Activated T-helper 1 cell treated with Interleukin-2 at 50 U/mL for 16 hours (primary cell): ENCODE measurements at places on chromosomes 6 and 20.

DNA sequence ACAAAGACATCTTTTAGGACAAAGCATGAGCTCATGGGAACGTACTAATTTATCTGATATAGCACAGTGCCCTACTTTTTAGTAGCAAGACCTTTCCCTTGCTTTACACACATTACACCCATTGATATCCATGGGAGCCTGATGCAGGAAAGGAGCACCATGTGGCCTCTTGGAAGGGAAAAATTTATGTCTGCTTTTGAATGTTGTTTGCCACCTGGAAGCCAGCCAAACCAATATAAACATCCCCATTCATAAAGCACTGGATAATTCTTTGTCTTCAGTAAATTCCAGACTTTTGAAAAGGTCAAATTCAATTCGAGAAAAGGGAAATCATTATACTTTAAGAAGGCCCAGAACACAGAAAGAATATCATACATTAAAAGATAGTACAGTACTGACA is 152.3 kb upstream of the BEND6 start:
- no peak for DNase-seq

- DNase-seq, result no peak
These were observed 62.8 kb upstream of the GTSF1L start for GRCh38 chr20:43789593-43789992.

- DNase-seq, result no peak
These were observed 39.8 kb downstream of the SRSF3 start for GRCh38 chr6:36633915-36634314.

DNA sequence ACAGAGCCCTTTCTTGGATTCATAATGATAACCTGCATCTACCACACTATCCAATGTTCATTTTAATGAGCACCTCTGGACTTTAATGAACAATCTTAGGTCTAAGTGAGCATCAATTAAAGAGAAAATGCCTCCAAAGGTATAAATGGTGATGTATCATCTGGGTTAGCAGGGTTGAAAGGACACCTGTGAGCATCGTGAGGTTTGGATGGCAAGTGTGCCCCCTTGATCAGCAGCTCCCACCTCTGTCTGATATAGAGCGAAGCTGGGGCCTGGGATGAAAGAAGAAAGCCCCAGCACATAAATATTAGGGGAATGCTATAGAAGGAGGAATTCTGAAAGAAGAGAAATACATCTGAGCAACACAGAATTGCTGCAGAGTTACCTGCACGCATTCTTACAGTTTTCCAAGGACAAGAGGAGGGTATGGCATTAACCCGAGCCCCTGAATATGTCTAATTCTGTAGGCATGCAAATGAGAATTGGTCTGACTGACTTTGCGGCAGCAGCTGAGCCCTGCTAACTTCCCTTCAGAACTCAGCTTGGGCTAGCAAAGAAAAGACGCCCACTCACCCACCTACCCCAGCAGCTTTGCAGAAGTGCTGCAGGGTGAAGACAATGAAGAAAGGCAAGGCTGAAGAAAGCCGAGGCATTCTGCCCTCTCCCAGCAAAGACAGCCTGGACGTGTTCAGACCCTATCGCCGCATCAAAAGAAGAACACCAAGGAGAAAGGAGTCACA is 136.2 kb downstream of the GMPR start:
- DNase-seq, result no peak

GRCh38 chr20:58655328-58656107 is 4.4 kb downstream of the STX16 start:
- DNase-seq, result no peak

GRCh38 chr6:157560691-157561413 is 179.9 kb downstream of the ZDHHC14 start:
- no peak for DNase-seq

- DNase-seq, result no peak
These were observed 77.1 kb downstream of the CDYL start for GRCh38 chr6:4853349-4853748.

GRCh38 chr6:49692534-49692933 is 20.8 kb downstream of the CRISP2 start:
- DNase-seq, result no peak

GRCh38 chr6:137352859-137353258 is 133.7 kb upstream of the IFNGR1 start:
- DNase-seq, result no peak

DNA sequence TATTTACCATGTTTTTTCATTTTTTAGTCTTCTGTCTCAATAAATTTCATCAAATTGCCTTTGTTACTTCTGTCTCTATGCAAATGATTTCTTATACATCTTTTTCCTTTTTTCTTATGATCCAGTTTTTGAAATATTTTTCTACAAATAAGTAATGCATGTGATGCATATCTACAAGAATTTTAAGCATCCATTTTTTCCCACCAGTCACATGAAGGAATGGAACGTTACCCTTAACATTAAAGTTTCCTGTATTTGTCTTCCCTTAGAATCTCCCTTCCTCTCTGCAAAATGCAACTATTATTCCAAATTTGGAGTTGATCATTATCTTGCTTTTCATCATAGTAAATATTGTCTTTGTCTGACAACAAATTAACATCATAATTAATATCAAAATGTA is 35.5 kb downstream of the PSMB9 start:
- no peak for DNase-seq

DNA sequence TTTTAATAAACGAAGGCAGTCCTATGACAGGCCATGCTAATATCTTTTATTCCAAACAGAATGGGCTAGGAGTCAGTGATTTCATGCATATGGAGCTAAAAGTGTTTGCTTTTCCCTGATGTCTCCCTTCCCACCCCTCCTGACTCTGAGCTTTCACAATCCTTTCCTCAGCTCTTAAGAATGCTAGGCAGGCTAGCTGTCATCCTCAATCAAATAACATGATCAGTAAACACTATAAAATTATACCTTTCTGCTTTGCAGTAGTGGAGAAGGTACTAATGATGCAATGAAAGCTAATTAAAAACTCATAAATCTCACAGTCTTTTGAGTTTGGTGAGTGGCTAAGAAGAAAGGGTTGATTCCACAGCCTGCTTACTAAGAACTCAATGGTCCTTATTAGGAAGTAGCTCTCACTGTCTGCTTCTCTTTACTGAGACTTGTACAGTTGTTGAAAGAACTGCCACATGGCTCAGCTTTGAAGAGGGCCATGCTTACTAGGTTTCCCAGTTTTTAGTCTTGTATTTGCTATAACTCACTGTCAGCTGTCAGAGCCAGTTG is 250.9 kb upstream of the JAG1 start:
- DNase-seq, result no peak

DNA sequence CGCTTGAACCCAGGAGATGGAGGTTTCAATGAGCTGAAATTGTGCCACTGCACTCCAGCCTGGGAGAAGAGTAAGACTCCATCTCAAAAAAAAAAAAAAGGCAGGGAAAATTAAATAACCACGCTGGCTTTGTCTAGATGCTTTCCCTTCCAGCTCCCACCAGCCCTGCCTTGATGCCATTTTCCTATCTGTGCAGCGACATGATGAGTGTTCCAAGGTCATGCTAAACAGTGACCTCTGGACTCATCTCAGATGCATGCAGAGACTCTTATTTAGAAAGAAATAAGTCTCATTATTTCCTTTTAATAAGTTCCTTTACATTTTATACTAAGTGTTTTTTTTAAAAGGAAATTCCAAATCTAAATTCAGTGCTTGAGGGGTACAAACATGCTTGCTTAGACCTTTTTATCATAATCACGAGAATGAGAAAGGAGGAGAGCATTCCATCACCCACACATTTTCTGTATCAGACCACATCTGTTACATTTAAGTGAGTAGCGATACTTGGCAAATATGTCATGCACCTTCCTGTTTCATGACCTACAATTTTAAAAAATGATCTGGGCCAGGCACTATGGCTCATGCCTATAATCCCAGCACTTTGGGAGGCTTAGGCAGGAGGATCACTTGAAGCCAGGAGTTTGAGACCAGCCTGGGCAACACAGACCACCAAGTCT is 101.1 kb upstream of the RREB1 start:
- DNase-seq, result no peak
